Hematopoietic multipotent progenitor cell treated with erythropoietin and hydrocortisone succinate and interleukin-3 and kit ligand, for 8 days (in vitro differentiated cells): ENCODE measurements at places on chromosomes 7 and 10.

DNA sequence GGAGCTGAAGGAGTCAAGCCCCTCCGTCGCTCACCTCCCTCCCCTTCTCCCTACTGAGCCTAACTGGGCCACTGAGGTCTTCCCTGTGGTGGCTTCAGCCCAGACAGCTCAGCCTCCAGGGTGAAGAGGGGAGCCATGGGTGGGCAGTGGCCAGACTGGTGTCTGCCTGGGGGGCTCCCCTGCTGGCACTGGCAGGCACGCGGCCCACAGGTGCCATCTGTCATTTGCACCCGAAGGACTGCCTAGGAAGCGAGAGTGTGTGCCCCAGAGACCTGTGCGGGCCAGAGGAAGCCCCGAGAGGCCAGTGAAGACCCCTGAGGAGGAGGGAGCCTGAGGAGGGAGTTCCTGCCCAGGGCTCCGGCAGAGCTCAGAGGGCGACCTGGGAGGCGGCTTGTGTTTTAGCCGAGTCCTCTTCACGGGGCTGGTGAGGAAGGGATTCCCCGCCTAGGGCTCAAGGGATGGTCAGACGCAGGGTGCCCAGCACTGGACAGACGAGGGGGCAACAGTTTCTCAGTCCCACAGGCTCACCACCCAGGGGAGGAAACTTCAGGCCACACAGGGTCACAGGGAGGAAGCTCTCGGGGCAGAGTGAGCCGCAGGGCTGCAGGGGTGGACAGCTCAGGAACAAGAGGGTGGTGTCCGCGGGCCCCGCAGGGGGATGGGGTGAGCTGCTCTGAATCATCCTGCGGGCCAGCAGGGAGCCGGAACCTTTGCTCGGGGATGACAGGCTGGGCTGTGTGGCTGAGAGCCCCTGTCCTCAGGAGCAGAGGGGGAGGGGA lies 76.2 kb upstream of the PPP2R2D start:
- DNase-seq, result no peak

DNA sequence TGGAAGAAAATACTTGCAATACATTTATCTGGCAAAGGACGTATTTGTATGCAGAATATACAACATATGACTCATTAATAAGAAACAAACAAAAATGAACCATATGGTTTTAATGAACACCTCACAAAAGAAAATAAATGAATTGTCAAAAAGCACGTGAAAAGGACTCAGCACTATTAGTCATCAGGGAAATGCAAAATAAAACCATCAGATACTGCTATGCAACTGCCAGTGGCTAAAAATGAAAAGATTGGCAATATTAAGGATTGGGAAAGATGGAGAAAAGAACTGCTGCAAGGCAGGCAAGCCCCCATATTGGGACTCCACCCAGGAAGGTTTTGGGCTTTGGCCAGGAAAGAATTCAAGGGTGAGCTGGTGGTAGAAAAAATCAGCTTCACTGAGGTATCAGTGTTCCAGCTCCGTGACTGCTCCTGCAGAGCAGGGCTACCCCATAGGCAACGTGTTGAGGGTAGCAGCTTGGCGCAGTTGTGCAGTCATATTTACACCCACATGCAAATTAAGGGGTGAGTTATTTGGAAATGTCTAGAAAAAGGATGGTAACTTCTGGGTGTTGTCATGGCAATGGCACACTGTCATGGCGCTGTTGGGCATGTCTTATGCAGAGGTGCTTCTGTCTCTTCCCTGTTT lies 72.7 kb downstream of the CUBN start:
- DNase-seq, result no peak

GRCh38 chr7:42315631-42316030 lies 78.6 kb upstream of the GLI3 start:
- no peak for DNase-seq

DNA sequence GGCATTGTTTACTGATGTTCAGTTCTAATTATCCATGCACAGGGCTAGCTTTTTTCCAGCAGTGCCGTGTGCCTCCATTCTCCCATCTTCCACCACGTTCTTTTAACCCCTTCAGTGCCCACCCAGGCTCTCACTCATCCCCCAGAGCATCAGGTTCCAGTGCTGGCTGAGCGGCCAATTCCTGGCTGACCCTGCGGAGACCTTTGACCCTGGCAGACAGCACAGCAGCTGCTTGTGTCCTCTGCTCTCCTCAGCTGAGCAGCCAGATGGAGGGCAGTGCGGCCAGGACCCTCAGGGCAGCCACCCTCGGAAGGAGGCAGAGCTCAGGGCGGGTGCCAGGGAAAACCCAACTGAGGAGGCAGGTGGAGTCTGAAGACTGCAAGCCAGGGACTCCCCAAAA lies 48.4 kb downstream of the ZNF503 start:
- DNase-seq, result no peak

DNA sequence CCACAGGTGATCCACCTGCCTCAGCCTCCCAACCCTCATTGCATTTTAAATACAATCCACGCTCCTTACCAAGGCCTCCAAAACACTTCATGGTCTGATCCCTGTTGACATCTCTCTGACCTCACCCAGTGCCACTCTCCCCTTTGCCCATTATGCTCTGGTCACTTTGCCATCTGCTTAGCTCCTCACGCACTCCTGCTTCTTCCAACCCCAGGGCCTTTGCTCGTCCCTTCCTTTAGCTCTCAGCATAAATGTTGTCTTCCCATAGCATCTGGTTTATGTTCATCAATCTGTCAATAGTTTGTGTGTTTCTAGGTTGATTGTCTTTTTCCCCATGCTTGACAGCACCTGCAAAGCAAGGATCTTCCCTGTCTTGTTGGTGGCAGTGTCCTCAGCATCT lies 14.1 kb downstream of the NPFFR1 start:
- DNase-seq, result no peak

DNA sequence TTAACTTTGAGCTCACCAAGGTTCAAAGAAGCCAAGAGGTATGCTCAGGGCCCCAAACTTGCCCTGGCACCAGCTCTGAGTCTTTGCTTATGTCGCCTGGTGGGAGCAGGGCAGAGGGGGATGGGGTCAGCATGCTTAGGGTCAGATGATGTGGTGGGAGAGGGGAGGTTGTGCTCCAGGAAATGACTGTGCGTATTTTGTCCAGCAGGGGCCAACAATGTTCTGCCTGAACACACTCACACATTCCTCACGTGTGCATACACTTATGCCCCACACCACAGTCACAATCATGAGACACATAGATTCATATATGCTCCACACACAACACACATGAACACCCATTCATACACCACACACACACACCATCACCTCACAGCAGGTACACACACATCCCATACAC lies 4.4 kb upstream of the RAMP3 start:
- DNase-seq, result peak; percentile 30

- no peak for DNase-seq
These were observed 31.4 kb downstream of the ZNF438 start for GRCh38 chr10:31000071-31000782.

- no peak for DNase-seq
These were observed 72.9 kb upstream of the KIAA1217 start for GRCh38 chr10:24136070-24136469.

DNA sequence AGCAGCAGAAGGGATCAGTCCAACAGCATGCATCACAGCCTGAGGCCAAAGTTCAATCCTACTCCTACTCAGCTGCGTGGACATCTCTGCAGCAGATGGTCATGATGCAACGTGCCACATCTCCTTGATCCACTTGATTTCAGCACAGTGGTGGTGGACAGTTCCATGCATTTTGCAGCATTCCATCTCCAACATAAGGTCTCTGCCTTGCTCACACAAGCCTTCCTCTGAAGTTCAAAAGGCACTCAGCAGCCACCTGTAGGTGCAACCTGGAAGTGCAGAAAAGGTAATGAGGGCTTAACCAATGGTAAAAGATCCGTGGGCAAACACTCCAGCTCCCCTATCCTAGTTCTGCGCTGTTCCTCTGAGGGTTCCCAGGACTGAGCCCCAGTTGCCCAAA lies 57.5 kb upstream of the CHCHD3 start:
- DNase-seq, result peak; percentile 15

- DNase-seq, result no peak
These were observed 424.0 kb downstream of the EXOC4 start for GRCh38 chr7:133676805-133677370.

GRCh38 chr10:618229-618989 lies 71.1 kb downstream of the DIP2C start:
- DNase-seq, result no peak

- DNase-seq, result peak; percentile 55
These were observed 236.3 kb upstream of the ANKRD30A start for GRCh38 chr10:36888925-36889573.

GRCh38 chr7:151690606-151691005 lies 170.9 kb upstream of the RHEB start:
- DNase-seq, result no peak

- no peak for DNase-seq
These were observed 681.3 kb downstream of the TNS3 start for GRCh38 chr7:46900312-46901263.

DNA sequence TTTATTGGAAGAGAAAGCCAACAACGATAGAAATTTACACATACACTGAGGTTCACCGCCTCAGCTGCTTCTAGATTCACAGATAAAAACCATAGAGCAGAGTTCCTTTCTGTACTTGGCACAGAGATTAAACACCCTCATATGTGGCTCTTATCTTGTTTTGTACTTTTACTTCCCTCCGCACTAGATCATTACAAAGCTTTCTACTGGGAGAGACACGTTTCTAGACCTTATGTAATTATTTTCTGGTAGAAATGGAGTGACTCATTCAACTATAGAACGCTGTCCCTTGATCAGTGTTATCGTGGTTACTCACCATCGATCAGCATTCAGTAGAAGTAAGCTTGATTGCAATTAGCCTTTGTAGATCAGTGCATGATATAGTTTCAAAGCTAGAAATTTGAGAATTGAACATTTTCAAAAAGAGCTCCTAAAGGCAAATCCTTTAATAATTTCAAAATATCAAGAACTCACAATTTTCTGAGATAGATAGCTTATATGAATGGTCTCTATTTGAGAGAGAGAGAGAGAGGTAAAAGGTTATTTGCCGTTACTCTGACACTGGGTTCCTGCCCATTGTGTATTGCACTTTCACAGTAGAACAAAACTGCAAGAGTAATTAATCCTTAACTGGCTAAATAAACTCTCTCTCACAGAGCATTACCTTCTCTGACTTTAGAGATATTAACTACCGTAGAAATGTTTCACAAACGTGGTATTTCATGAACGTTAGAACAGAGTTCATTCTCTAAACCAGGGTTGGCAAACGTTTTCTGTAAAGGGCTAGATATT lies 26.1 kb upstream of the DNAJC1 start:
- peak; percentile 54 for DNase-seq

GRCh38 chr10:89119651-89120050 lies 87.5 kb downstream of the CH25H start:
- no peak for DNase-seq

DNA sequence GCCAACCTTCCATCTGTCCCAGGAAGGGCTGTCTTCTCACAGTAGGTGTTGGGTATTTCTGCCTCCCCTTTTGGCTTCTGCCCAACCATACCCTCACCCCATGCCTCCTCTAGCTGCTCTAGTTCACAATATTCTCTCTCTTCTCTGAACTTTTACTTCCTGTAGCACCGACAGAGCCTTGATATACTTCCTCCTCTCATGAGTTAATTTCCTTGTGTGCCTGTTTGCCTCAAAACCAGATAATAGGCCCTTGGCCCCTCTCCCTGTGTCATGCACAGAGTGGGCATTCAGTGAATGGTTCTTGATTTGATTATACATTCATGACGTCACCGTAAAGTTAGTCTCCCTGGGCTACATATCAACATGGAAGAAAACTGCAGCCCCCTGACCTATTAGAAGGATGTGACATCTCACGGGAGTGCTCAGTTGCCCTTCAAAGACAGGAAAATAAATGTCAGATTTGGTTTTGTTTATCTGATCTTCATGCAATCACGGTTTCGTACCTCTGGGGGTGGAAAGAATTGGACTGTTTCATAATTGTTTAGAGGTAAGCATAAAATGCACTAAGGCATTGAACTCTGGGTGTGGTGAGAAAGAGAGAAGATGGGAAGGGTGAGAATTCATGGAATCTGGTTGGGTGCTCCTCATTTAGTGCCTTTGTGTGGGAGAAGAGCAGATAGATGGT lies 127.7 kb downstream of the ITIH5 start:
- DNase-seq, result no peak

GRCh38 chr7:80018941-80019808 lies 115.5 kb upstream of the GNAI1 start:
- peak; percentile 49 for DNase-seq

DNA sequence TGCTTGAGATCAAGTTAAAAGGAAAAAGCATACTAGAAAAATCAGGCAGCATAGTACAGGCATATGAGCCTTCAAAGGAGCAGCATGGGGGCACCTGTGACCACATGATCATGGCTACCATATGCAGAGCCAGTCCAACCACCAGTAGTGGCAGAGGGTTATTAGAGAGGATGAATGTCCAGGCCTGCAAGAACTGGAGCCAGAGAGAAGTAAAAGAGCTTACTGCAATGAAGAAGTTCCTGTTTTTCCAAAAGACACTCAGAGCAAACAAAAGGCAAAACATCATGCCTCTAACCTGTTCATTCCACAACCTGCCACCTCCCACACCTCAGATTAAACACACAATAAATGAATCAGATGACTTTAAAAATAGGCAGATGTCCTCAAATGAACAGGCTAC lies 99.6 kb upstream of the NAMPT start:
- no peak for DNase-seq

DNA sequence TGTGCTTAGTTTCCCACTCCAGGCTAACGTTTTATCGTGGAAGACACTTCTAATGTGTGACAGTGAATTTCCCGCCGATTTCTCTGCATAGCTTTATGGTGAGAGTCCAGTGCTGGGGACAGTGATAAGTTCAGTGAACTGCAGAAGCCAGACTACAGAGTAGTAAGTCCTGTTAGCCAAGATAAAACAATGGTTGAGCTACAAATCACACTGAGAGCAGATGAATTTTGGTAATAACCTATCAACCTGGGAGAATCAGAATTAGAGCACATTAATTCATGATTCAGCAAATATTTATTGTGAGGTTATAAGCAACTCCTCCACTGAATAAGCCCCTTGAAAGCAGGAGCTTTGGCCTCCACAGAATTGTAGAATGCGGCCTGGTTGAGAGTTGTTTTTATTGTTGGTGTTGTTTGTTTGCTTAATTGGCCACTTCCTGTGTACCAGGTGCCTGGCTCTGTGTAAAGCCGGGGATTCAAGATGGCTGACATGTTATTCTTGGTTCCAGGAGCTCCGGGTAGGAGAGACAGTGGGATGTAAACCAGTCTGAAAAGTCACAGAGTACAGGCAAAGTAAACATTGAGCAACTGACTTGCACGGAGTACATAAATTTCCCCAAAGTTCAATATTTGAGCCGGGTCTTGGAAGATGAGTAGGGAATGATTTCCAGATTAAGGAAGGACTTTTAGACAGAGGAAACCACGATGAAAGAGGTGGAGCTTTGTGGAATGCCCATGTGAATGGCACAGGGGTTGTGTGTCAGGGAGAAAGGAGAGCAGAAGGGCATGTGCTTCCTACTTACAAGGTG lies 112.7 kb downstream of the SNX10 start:
- DNase-seq, result no peak
